A673 (cell line): ENCODE measurements at places on chromosomes 4 and X. TPM values are rescaled to one million over a fixed set of nuclear protein-coding genes. Genes with fewer than 3 reads are reported as not detected.

Gene ANKRD50
- 16.7 and 18.4 TPM in 2 replicates for total RNA-seq

Gene GRIA3
- not detected in 2 replicates for total RNA-seq

Gene TMEM156
- not detected in 2 replicates for total RNA-seq

Gene AFM
- total RNA-seq: 0.15 TPM in 1 of 2 replicates, not detected in the other

Gene PDZD4
- 2.6 and 6.0 TPM in 2 replicates for total RNA-seq

Gene FSTL5
- 0.15 and 0.28 TPM in 2 replicates for total RNA-seq

DNA sequence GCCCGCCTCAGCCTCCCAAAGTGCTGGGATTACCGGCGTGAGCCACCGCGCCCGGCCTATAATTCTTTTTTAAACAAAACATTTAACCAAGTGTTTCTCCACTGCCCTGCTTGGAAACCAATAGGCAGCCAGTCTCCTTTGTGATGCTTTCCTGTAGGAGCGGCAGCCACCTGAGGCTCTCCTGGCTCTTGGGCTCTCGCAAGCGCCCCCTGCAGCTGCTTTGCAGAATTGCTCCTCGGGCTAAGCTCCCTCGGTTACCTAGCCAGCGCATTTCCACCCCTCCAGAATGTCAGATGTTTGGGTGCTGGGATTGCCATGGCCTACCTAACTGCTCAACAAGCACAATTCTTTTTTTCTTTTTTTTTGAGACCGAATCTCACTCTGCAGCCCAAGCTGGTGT lies 7.7 kb downstream of the S100P start:
- peak; percentile 41 for DNase-seq

GRCh38 chr4:38821739-38822138 lies 17.1 kb upstream of the TLR1 start:
- DNase-seq: no peak

DNA sequence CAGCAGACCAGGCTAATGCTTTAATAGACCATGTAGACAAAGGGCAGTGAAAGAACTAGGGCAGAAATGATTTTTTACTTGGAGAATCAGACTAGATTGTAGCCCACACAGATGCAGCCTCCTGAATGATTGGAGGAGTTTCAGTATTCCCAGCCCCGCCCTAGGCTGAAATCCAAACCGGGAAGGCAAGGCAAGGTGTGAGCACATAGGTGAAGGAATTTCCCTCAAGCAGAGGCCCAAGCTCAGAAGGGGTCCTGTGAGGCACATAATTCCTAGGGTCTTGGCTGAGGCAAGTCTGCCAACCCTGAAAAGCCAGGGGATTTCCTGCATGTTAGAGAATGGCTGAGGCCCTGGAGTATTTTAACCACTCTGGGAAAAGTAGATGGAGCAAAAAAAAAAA lies 56.4 kb upstream of the PAK3 start:
- no peak for DNase-seq

- DNase-seq: no peak
These were observed 58.5 kb upstream of the NHSL2 start for GRCh38 chrX:71852182-71852581.

DNA sequence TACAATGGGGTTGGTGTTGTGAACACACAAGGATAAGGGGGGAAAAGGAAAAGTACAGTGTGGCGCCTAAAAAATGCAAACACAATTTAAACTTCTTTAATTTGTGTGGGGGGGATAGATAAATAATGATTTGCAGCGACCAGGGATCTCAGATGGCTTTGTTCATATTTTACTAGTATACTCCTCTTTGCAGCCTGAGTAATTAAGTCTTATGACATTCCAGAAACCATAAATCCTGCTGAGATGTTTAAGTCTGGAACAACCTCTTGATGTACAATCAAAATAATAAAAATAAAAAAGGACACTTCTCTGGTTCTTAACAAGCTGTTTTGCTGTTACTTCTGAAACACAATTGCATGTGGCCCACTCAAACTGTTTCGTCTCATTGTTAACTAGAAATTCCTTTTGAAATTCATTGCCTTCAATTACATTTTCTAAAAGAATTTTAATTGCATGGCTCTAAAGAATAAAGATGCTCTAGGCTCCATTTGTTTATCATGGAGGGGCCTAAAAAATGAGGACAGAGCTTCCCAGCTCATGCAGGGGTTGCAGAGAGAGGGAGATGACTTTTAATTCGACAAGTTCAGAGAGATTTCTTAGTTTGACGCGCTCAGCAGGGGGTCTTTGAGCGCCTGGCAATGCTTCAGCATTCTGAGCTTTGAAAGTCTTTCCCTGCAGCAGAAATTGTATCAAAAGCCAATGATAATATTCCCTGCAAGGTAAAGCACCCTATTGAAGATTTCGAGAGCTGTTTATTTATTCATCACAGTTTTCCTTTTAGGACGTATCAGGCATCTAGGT lies 892.4 kb upstream of the TENM3 start:
- DNase-seq: peak; percentile 10

DNA sequence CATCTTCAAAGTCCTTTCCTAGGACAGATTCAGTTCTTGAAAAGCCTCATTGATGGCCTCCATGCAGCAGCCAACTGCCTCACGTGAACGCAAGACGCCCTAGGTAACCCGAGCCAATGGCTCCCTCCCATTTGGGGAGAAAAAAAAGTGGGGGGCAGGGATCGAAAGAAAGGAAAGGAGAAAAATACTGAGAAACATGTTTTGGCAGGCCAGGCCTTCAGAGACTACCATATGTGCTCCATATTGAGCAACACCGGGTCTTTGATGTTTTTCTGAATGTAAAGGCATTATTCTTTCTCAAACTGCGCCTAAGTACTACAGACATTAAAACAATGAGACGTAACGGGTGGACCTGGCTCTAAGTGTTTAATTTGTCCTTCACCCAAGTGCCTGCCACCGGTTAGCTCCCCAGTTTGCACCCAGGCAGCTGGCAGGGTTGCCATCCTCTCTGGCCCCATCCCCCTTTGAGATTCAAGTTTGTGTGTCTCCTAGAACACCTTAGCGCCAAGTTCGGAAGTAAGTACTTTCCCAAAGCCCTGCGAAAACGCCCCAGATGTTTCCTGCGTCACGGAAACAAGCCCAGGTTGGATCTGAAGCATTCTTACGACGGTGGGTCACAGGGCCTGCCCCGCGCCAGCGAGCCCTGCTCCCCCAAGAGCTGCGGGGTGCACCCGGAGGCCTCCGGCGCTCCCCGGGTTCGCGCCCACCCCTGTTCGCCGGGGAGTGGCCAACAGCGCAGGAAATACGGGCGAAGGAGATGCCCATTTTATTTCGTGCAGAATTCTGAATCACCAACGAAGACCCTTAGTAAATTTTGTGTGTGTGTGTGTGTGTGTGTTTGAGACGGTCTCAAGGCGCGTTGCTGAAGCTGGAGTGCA lies 30.1 kb downstream of the HAND2 start:
- no peak for DNase-seq

GRCh38 chr4:110087070-110087708 lies 111.2 kb downstream of the ELOVL6 start:
- DNase-seq: peak; percentile 94

DNA sequence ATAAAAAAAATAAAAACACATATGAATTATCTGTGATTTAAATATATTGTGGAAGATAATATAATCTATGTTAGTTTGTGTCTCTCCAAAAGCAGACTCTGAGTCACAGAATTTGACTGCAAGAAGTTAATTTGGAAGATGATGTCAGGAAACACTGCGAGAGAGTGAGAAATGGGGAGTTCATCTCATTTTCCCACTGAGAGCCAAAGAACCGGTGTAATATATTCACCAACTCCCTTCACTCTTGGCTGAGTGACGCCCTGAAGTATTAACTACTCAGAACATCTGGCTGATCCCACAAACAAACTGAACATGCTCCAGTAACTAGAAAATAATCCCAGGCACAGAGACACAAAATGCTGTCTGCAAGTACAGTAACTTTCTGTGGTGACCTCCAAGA lies 345.8 kb upstream of the SPANXN1 start:
- no peak for DNase-seq

GRCh38 chrX:56802921-56803849 lies 74.1 kb downstream of the NBDY start:
- DNase-seq: peak; percentile 80

DNA sequence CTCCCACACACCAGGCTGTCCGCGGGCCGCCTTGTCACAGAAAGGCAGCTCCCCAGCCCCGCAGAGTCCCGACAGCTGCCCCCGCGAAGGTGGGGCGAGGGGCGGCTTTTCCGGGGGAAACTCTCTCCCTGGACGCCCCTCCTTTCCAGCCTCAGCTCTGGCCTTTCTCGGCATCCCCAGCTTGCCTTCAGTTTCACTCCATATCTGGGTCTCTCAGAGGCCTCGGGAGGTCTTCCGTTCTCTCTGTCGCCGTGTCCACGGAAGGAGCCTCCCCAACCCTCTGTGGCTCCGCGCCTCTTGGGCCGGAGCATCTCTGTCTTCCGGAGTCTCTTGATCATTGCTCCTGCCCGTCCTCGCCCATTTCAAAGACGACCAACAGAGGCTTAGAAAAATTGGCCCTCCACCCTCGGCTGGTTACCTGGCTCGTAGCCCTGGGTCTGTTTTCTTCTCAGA lies 6.1 kb upstream of the MSX1 start:
- no peak for DNase-seq

DNA sequence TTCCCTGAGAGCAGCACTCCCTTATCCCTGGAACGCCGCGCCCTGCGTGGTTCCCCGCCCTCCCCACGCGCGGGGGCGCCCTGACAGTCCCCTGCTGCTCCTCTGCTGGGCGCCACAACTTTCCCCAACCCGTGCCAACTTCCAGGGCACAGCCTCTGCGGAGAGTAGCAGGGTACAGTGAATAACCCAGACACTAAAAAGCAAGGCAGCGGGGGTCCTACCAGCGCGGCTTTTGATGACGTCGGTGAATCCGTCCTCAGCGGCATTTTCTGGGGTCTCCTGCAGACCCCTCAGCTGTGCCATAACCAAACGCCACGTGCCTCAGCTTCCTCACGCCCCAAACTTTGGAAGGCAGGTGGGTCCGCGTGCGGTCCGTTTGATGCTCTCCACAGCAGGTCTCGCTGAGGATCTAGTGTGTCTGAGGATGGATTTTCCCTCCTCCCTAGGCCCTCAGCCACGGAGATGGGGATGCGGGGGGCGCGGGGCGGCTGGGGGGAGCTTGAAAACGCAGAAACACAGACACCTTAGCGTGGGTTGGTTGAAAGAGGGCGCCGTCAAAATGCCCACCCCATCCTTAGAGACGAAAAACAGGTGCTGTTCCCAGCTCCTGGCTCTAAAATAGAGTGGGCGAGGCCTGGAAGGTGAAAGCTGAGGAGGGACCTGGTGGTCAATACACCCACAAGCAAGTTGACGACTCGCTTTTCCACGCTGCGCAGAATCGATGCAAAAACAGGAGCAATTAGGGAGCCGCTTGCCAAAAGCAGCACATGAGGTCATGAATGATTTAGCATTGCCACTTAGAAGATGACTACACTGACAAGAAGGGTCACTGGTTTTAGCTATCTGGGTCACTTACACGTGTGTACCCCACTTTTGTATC lies 405.6 kb downstream of the FAM47A start:
- no peak for DNase-seq

DNA sequence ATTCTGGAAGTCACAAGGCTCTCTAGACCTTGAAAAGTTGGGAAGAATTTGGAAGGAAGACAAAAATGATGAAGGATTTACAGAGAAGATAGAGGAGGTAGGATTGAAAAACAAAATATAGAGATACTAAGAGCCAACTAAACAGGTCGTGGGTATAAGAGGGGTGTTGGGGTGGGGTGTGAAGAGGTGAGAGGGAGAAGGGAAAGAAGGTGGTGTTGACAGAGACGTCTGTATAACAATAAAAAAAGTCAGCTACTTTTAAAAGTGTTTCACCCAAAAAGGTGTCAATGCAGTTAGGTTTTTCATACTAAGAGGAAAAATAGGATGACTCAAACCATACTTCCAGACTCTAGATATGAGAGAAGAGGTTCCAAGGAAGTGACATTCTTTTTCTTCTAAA lies 33.0 kb upstream of the MAP3K15 start:
- DNase-seq: no peak
